Left kidney (tissue), 8 donors: ENCODE measurements at places on chromosomes 16 and 17. TPM values are rescaled to one million over a fixed set of nuclear protein-coding genes. Genes with fewer than 3 reads are reported as not detected.

- DNase-seq = no peak
Measured at GRCh38 chr16:912322-912683, 58.5 kb downstream of the LMF1 start.

DNA sequence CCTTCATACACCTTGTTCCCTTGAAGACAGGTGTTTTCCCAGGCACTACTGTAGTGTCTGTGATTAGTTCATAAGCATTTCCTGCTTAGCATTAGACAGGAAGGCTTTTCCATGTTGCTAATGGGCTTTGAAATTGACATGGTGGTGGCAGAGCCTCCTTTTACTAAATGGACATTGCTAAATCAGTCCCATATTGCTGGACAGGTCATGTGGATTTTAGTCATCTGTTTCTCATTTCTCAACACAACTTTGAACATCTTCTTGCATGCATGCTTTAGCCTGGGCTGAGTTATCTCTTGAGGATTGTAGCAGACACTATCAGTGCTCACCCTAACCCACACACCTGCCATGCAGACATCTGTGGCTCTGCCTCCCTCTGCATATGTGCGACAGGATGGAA, 13.7 kb upstream of the BCO1 start:
- DNase-seq = no peak

GRCh38 chr17:42647778-42648177, 11.3 kb upstream of the TUBG2 start:
- no peak for DNase-seq

DNA sequence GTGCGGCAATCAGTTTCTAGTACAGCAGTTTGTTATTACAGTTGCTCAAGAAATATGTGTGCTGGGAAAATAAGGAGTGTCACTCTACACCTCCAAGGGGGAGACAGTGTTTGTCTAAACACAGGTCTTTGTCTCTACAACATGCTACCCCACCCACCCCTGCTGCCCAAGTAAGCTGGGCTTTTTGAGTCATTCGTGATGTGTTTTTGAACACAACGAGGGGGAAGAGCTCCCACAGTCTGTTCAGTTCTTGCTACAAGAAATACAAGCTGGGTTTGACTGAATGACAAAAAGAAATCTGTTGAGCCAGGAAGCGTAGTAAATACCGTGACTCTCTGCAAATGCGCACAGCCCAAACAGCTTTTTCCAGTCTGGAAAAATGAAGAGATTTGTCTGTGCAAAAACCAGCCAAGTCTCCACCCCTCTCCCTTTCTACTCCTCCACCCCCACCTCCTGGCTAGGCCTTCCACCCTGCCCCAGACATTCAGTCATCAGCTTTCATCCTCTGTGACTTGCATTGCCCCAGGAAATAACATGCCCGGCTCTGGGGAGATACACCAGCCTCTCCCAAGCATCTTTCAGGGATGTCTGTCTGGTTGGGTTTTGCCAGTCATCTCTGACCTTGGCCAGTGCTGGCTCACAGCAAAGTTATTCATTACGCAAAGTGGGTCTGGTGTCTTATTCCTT, 25.7 kb downstream of the CHD9 start:
- no peak for DNase-seq

G6PC1 gene
- polyA plus RNA-seq = 5.6 TPM

GRCh38 chr17:66345264-66345663, 42.9 kb downstream of the PRKCA start:
- DNase-seq = no peak

DNA sequence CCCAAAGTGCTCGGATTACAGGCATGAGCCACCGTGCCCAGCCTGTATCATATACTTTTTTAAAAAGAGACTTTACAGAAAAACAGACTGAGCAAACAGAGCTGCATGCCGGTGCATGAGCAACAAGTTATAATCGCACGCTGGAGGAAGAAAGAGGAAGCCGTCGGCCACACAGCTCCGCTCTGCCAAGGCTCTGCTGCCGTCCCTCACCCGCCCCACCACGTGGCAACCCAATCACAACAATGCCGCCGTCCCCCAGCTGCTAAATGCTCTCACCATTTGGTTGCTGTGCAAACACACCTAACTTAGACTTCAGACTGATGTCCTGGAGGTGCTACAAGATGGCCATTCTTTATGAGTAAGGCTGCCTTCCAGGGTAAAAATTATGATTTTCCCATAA, 83.5 kb downstream of the ADCY9 start:
- DNase-seq = no peak

RAPGEFL1 gene
- 13.2 TPM for polyA plus RNA-seq

HYDIN gene
- polyA plus RNA-seq = 18.6 TPM

DNA sequence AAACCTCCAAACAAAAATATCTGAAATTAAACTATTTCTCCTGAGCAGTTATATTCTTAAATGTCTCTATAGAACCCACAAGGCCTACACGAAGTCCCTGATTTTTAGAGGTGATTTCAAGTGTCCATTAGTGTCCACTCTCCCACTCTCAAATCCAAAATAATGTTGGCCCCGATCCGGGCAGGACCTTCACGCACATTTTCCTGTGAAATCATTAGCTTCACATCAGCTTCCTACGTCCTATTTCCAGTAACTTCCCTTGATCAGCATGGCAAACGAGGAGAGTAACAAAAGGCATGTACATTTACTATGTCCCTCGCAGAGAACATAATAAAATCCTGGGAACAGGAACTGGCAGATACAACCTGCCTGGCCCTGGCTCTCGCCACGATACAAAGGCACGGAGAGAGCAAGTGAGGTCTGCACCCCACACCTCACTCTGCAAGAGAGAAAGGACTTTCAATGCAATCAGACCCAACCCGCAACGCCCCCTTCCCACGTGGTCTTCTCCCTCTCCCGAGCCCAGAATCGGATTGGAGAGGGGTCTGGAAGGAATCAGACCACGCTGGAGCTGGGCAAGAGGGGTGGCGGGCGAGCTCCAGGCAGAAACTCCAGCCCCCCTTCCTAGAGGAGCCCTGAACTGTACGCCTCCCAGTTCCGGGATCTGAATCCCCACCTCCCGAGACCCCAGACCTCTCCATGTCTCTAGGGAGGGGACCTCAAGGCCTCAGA, 17.5 kb upstream of the C17orf78 start:
- peak; percentile 61 for DNase-seq

GRCh38 chr17:2551928-2552327, 40.2 kb upstream of the METTL16 start:
- peak; percentile 5 for DNase-seq

PMFBP1 gene
- polyA plus RNA-seq = 4.7 TPM

GRCh38 chr17:29611351-29612093, 11.2 kb downstream of the CORO6 start:
- DNase-seq = no peak
